Sigmoid colon (tissue), 7 donors: ENCODE measurements at places on chromosomes 6 and 20. TPM values are rescaled to one million over a fixed set of nuclear protein-coding genes. Genes with fewer than 3 reads are reported as not detected.

ARFGEF3 gene
- 3.6 TPM for total RNA-seq

- no peak for DNase-seq
These were observed 177.9 kb upstream of the ZNF184 start for GRCh38 chr6:27650620-27651370.

MAN1A1 gene
- 143 TPM for total RNA-seq

DNA sequence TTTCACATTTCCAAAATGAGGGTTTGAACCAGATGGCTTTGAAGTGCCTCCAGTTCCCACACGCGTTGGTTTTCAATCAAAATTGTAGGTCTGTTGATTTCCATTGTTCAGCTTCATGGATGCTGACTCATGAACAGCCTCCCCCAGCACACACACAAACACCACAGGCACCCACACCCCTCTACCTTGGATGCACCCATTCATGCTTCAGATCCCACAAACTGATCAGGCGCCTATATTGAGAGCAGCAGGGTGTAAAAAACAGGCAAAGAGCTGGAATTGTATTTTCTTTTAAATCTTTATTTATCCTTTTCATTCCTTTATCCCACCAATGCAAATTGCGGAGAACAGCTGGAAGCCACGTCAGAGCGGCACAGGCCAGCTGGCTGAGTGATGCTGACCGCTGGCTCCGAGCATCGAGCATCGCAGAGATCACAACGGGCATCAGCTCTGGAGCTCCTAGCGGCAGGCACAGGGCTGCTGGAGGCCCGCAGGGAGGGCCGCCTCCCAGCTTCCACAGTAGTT lies 29.3 kb upstream of the TBC1D7 start:
- DNase-seq: no peak

DNA sequence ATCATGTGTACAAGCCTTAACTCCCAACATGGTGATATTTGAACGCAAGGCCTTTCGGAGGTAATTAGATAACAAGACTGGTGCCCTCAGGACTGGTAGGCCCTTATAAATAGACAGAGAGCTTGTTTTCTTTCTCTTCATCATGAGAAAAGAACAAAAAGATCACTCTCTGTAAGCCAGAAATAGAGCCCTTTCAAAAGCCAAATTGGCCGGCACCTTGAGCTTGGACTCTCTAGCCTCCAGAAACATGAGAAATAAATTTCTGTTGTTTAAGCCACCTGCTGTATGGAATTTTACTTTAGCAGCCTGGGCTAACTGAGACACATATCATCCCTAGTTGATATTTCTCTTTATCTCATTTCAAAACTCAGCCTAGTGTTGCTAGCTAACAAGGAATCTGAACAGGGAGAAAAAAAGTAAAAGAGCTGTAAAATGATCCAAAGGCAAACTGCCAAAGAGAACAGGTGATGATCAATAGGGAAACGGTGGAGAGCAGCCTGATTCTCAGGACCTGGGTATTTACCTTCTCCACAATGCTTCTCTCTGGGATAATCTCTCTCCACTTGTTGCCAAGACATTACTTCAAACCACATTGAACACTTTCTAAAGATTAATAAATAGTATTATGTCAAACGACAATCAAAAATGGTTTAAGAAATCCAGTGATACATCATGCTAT lies 6.1 kb downstream of the COL21A1 start:
- DNase-seq: no peak

GRCh38 chr6:35176301-35177024 lies 35.3 kb upstream of the TCP11 start:
- DNase-seq: no peak

DNA sequence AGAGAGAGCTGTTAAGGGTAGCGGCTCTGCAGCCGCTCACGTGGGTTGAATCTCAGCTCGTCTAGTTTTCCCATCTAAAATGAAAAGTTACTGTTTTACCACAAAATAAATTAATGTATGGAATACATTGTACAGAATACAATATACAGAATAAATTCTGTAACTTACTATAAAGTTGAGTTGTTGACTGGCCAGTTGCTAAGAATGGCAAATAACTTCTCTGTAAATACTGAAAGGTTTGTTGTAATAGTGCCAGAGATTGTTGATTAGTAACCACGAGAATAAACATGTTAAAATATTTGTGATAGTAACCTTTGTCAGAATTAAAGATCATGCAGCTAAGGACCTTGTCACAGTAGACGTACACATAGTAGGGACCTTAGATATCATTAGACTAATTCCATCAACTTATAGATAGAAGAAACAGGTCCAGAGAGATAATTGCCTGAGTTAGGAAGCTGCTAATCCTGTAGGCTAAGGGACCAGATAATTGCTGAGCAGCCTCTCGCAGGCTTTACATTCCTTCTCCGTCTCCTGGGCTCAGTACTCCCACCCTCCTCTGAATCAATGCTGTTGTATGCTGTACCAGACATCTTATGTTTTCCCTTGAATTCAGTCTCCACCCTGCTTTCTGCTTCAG lies 544 bp upstream of the NRM start:
- no peak for DNase-seq

CNR1 gene
- 25.7 TPM for total RNA-seq

PFDN6 gene
- total RNA-seq: 7.5 TPM

EPHA7 gene
- 134 TPM for total RNA-seq

TREM2 gene
- 3.6 TPM for total RNA-seq

GRCh38 chr20:37390891-37391525 lies 45.1 kb downstream of the SRC start:
- peak; percentile 67 for DNase-seq

- DNase-seq: no peak
These were observed 157.9 kb downstream of the CD83 start for GRCh38 chr6:14275493-14275851.

GRCh38 chr20:45128099-45128498 lies 3.8 kb upstream of the WFDC12 start:
- DNase-seq: no peak

PRR18 gene
- total RNA-seq: not detected

CYP39A1 gene
- total RNA-seq: 1.8 TPM

GRCh38 chr6:35220711-35221110 lies 7.0 kb downstream of the SCUBE3 start:
- no peak for DNase-seq

- DNase-seq: no peak
These were observed 29.1 kb downstream of the TRAM2 start for GRCh38 chr6:52547647-52548352.

L3MBTL3 gene
- 3.9 TPM for total RNA-seq

LTV1 gene
- 10.0 TPM for total RNA-seq

- DNase-seq: no peak
These were observed 579.9 kb downstream of the MMUT start for GRCh38 chr6:48883116-48883515.

SLC32A1 gene
- not detected for total RNA-seq

ZFP64 gene
- 7.9 TPM for total RNA-seq

- no peak for DNase-seq
These were observed 131.6 kb downstream of the BMP7 start for GRCh38 chr20:57134804-57135203.

DNA sequence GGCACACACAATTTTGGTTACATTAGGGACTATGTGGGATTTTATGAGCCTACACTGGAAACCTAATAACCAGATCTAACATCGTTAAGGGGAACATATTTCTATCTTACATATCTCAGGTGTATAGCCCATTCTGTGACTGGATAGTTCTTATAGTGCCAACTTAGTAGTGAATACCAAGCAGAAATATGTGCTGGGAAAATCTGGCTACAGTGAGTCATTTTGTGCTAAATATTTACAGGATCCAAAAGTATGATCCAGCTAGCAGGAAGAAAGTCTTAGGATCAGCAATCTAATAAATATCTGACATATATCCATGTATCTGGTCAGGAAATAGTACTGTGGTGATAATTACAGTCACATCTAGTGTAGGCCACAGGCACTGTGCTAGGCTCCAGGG lies 94.6 kb upstream of the INSM1 start:
- DNase-seq: no peak

DNA sequence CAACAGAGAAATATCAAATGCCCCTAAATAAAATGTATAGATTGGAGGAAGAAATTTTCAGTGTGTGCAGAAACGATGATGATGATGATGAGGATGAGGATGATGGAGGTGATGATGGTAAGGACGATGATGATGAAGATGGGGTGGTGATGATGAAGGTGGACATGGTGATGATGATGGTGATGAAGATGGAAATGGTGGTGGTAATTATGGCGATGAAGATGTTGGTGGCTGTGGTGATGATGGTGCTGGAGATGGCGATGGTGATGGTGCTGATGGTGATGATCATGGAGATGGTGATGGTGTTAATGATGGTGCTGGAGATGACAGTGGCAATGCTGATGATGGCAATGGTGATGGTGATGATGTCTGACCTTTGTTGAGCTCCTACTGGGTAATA lies 141.2 kb downstream of the DHX35 start:
- DNase-seq: no peak

TNF gene
- total RNA-seq: not detected

DNA sequence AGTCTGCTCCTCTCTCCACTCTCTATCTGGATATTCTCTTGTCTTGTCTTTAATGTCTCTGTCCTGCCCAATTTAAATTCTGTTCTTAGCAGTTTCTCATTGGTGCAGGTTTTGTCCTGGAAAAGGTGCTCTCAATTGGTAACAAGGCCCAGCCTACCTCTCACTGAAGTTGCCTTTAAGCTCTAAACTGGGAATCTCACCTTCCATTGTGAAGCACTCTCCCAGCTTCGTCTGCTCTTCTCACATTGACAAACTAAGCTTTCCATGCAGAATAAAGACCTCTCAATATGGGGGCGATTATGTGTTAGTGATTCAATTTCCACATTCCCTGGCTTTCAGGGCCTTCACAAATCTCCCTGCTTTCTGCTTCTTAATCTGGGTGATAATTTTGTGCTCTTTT lies 1712.2 kb downstream of the GRIK2 start:
- no peak for DNase-seq

DNA sequence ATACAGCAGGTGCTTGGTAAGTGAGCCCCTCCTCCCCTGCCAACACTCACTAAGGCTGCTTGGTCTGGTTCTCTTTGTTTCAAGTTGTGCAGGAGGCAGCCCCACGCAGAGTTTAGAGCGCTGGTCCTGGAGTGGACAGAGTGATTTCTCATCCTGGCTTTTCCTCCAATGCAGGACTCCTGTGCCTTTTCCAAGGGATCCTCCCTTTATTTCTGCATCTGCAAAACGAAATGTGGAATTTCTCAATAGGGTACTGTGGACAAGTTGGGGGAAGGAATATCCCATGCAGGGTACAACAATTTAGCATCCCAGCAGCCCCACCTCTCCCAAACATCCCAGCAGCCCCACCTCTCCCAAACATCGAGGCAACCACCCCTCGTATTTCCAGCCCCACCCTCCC lies 30.6 kb upstream of the CCDC167 start:
- DNase-seq: no peak

GRCh38 chr6:62974452-62974851 lies 236.8 kb upstream of the FKBP1C start:
- DNase-seq: no peak

GRCh38 chr20:52817981-52818380 lies 154.2 kb upstream of the TSHZ2 start:
- no peak for DNase-seq
